Natural killer cell treated with Interleukin-12 subunit alpha and Interleukin-12 subunit beta and Interleukin-15 and Interleukin-18, amount 100 ng/mL, for 72 hours (primary cell): ENCODE measurements at places on chromosomes 7 and 10. TPM values are rescaled to one million over a fixed set of nuclear protein-coding genes. Genes with fewer than 3 reads are reported as not detected.
A peak's percentile ranks its signal among the peaks of the same experiment; 100 is the strongest.

DNA sequence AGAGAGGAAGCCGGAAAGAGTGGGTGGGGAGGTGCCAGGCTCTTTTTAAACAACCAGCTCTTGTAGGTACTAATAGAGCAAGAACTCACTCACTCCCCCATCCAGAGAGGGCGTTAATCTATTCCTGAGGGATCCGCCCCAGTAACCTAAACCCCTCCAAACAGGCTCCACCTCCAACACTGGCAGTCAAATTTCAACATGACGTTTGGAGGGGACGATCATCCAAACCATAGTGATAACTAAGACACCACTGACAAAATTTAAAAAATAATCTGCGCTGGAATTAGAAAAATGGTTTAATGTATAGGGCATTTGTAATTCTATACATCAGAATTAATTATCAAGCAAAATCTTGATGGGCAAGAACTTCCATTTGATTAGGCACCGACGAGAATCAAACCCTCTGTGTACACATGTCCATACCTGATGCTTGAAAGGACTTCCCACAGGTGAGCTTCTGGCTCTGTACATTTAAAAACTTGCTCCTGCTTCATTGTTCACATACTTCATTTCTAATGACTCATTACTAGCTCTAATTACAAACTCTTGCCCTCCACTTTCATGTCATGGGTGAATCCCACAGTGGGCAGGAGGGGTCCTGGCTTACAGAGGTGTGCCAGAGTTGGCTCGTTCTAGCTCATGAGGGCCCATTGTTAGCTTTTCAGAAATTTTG lies 20.6 kb upstream of the KDM7A start:
- DNase-seq, result no peak

DNA sequence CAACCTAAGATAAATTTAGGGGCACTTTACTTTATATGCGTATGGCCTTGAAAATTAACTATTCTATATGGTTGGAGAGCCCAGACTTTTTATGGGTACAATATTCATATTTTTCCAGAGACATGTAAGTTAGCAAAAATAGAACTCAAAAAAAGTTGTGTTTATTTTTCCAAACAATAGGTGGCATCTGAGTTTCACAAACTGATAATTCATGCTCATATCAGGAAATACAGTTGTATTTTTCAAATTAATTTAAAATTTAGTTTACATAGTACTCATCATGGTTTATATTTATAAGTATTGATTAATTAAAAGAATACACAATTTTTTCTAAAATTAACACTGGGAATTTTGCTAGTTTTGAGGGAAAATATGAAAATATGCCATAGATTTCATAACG lies 34.6 kb downstream of the ANKRD7 start:
- DNase-seq, result no peak

Gene NKX1-2
- total RNA-seq, result not detected

GRCh38 chr7:31095286-31096197 lies 43.4 kb downstream of the ADCYAP1R1 start:
- peak; percentile 42 for DNase-seq

Gene RELN
- not detected for total RNA-seq

Gene ARHGEF5
- 1.3 TPM for total RNA-seq

GRCh38 chr7:117117172-117117571 lies 163.9 kb downstream of the ST7 start:
- DNase-seq, result no peak

DNA sequence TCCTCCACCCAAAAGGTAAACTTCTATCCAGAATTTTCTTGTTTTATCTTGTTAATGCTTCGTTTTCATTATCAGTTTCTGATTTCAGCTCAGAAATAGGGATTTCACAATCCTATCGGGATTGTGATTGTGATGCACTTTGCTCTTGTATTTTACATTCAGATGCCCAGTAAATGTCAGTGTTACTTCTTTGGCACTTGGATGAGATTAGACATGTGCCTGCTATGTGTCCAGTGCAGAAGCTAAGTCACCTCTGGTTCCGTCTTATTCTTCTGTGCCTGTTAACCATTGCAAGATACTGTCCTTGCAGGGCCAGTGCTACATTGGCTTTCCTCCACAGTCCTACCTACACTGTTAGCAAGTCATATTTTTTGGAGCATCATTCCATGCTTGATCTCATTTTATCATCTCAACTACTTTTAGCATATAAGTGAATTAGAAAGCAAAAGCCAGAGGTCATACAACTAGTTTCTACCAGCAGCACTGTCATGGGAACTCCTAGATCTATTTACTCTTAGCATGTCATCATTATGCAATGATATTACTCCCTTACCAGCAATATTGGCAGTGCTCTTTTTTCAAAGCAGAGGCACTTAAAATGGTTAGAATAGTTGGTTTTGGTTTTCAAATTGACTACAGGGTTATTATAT lies 26.7 kb downstream of the ZNF277 start:
- no peak for DNase-seq

DNA sequence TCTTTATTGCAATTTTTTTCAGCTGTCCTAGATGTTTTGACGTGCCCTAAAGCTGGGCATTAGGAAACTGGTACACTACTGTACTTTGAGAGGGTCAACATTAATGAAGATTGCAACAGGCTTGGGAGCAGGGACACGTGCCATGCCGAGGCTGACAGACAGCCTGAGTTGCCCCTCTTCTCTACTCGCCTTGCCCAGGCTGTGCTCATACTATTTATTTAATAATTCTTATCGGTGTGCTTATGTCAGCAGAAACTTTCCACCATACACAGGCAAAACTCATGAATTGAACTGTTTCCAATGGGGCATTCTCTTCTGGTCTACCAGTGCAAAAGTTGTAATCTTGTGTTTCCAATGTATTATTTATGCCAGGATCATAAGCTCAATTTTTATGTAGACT lies 24.4 kb downstream of the C7orf57 start:
- DNase-seq, result no peak
